NCI-H2107 (cell line): ENCODE measurements at places on chromosomes 5 and 9.

- no peak for DNase-seq
Observed at GRCh38 chr5:149944666-149945065, at the start of gene PDE6A. Gene PDE6A (minus strand): TSS chr5:149944793. CDS start chr5:149944673, 120 bp downstream.

DNA sequence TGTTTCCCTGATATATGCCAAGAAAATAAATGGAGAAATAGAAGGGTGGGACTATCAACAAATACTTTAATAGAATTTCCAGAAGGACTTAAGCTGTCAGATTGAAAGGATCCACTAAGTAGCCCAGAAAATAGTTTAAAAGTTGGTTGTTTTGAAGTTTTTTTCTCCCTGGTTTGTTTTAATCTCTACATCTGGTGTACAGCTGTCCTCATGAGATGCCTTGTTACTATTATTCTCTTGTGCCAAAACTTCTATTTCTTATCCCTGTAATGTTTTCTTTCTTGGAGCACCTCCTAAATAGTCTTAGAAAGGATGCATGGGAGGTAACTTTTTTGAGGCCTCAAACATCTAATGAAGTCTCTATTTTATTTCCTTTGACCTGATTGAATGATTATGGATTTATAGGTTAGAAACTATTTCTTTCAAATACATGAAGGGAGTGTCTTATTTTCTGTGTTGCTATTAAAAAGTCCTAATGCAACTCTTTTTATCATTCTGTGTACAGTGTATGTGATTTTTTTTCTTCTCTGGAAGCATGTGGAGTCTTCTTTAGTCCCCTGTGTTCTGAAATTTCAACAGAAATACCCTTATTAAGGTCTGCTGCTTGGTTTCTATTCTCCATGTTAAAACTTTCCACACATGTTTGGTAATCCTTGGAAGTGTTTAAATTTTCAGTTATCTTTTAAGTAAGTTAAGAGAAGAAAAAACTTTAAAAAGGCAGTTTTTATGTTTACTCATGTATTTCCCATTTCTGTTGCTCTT, 140.0 kb upstream of the CDKN2B start:
- DNase-seq, result no peak

- DNase-seq, result no peak
Observed at GRCh38 chr5:158013303-158013702, 154.4 kb upstream of the CLINT1 start.

DNA sequence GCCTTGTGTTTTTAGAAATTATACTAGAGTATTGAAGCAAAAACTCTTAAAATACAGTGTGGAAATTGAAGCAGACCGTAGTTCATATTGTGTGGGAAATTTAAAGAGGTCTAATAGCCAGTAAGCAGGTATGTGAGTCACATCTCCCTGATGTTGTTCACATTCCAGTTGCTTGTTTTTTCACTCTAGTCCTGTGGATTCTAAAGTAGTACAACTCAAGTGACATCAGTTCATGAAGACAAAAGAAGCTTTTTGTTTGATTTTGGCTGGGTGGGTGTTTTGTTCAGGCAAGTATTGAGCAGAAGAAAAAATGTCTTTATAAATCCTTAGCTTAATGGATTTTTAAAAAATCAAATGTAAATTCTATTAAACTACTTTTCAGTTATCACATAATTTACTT, 216.2 kb downstream of the MAN2A1 start:
- no peak for DNase-seq

DNA sequence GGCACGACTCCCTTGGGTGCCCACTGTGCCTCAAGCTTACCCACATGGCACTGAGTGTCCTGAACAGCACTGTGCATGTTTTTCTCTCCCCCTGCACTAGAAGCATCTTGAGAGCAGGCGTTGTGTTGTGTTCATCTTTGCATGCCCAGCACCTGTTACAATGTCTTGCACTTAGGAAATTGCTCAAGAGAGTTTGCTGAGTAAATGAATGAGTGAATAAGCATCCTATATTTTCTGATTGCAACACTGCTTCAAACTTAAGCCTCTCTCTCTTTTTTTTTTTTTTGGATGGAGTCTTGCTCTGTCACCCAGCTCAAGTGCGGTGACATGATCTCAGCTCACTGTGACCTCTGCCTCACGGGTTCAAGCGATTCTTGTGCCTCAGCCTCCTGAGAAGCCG, 94.5 kb downstream of the LMNB1 start:
- DNase-seq, result no peak

DNA sequence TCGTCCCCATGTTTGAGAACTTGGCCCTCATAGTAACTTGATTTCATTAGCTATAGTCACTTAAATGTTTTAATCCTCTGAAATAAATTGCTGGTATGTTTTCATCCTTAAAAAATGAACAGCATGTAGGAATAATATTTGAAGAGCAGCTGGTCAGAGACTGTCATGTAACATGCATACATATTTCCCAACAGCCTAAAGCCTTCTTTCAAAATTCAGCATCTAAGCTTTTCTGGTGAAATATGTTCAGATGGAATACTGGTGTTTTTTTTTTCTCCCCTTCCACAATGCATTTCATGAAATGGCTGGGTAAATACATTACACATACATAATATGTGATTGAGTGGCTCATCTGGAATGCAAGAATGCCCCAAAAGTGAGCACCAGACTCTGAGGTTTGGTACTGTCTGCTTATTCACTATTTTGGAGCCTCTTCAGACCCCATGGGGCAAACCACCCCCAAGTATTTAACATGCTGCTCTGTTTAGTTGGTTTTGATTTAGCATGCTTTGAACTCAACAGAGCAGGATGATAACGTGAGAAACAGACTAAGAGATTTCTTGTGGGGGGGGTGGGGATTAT, 94.0 kb downstream of the SMARCA2 start:
- no peak for DNase-seq

DNA sequence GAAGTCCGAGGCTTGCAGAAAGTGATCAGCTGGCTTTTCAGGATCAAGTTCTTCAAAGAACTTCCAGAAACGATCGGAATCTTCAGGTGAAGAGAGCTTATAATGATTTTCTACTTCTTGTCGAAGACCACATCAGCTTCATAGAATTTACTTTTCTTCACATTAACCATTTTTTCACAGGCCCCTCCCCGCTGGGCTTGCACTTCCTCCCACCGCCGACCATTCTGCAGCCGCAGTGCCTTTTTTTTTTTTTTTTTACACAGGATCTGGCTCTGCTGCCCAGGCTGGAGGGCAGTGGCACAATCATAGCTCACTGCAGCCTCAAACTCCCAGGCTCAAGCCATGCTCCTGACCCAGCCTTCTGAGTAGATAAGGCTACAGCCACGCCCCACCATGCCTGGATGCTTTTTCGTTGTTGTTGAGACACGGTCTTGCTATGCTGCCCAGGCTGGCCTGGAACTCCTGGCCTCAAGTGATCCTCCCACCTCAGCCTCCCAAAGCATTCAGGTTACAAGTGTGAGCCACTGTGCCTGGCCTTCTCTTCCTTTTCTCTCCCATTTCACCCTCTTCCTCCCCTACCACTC, 15.3 kb upstream of the RNF130 start:
- no peak for DNase-seq

- DNase-seq, result no peak
Observed at GRCh38 chr9:90325913-90326653, 316.5 kb downstream of the DIRAS2 start.

- DNase-seq, result no peak
Observed at GRCh38 chr5:53288511-53288910, 179.0 kb upstream of the MOCS2 start.

GRCh38 chr5:139117342-139117884, 80.8 kb downstream of the SIL1 start:
- DNase-seq, result no peak

- DNase-seq, result no peak
Observed at GRCh38 chr9:6715755-6716643, 41.8 kb upstream of the KDM4C start.

DNA sequence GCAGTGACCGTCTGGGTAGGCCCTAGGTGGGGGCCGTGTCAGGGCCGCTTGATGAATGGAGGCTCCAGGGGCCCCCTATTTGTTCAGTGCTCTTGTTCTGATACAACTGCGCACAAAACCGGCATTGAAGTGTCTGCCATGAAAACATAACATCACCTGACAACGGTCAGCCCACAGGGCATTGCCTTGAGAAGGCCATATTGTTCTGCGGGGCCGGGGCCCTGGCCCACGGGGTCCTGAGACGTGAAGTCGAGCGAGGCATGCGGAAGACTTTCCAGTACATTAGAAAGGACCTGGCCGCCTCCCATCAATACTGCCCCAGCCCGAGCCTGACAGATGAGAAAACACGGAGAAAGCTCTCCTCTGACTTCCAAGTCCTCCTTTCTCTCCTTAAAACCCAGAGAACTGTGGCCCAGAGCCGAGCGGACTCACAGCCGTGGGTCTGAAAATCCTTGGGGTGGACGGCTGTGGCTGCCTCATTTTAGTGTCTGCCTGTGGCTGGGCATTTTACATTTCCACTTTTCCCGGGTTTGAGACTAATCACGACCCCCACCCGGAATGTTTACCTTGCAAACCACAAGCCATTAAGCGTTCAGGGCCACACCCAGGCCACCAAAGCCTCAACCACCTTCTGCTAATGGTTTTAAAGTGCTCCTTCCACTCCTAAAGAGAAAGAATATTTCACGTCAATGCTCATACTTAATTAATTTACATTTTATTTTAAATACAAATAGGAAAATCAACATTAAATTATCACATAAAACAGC, 391.0 kb upstream of the IRX2 start:
- DNase-seq, result no peak

- no peak for DNase-seq
Observed at GRCh38 chr9:16202914-16203728, 650.3 kb downstream of the CCDC171 start.

- no peak for DNase-seq
Observed at GRCh38 chr9:84742261-84742660, 72.7 kb downstream of the NTRK2 start.

DNA sequence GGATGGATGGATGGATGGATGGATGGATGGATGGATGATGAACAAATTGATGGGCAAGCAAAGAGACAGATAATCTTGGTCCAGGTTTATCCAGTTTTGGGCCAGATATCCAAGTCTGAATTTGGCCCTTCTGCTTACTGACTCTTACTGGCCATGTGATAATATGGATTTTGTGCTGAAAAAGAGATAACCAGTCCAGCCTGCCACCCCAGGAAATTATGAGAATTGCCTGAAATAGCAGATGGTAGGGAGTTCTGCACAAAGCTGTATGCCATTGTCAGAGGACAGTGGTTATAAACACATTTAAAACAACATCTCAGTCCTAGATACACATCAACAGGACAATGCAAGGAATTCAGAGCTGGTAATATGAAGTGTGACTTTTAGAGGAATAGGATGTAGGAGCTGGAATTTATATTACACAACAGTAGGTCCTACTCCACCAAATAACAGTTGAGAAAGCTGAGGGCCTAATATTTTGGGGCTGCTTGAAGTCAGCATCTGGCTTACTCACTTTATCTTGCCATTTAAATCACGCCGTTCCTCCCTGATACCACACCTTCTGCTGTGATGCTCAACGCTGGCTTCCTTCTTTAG, 9.0 kb upstream of the FAT2 start:
- DNase-seq, result no peak

- DNase-seq, result no peak
Observed at GRCh38 chr5:119655061-119655460, 25.7 kb downstream of the FAM170A start.

DNA sequence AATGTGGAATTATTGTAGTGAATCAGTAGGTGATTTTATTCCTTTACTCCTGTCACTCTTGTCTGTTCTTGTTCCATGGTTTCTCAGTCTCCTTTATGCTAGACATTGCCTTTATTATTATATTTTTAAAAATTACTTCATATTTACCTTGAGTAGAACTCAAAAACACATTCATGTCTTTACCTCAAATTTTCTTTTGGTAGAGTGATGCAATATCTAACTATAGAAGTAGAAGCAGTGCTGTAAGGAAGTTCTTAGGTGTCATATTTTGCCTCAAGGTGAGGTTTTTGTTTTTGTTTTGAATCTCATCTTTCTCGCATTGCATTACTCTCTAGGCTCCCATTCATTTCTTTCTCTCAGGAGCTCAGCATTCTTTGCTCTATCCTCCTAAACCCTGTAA, 12.2 kb downstream of the IPO11 start:
- no peak for DNase-seq

GRCh38 chr5:135375040-135375793, 23.8 kb downstream of the MACROH2A1 start:
- no peak for DNase-seq

DNA sequence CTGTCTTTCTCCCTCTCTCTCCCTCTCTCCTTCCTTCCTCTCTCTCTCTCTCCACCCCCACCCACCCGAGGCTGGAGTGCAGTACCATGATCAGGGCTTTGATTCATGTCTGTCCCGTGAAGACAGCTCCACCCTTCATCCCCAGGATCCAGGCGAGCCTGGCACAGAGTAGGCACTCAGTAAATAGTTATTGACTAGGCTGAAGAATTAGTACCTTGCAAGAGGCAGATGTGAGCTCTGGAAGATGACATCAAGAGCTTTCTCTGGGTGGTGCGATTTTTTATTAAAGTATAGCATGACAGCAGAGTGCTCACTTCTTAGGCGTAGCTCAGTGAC, 24.0 kb upstream of the WDR38 start:
- DNase-seq, result no peak

DNA sequence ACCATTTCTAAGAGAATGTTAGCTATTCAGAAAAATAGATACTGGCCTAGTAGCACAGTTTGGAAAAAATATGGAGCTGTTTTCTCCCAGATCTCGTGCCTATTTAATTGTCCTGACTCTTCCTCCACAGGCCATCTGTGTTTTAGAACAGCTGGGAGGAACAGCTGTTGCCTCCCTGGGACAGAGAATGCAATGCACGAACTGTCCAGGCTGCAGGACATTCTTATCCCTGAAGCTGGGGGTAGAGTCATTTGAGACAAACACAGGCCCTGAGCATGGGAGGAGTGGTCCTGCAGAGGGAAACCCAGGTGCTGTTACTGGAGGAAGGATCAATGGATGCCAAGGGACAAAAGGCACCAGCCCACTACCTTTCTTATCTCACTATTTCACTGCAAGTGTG, 20.9 kb upstream of the SPARC start:
- no peak for DNase-seq

GRCh38 chr5:23675456-23675855, 168.0 kb downstream of the PRDM9 start:
- no peak for DNase-seq

- no peak for DNase-seq
Observed at GRCh38 chr9:133169102-133169501, 5.4 kb upstream of the GBGT1 start.

DNA sequence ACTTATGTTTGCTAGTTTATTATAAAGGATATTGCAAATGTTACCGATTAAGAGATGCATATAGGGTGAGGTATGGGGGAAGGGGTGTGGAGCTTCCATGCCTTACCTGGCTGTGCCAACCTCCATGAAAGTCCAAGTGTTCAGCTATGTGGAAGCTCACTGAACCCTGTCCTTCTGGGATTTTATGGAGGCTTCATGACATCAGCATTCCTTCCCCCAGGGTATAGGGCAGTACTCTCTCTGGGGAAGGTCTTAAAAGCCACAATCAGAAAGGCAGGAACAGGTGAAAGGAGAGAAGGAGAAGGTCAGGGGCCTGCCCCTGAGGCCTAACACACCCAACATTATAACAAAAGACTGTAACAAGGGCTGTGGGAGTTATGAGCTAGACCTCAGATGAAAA, 592.6 kb downstream of the PDE4D start:
- no peak for DNase-seq

- no peak for DNase-seq
Observed at GRCh38 chr5:116078199-116078598, 6.6 kb upstream of the COMMD10 start.
